ENCODE measurements at places on chromosomes 11 and 22. TPM values are rescaled to one million over a fixed set of nuclear protein-coding genes. Genes with fewer than 3 reads are reported as not detected.

Gene GATD1
- 20.3 TPM for total RNA-seq

Gene CYP2D6
- 0.33 TPM for total RNA-seq

Gene DCDC1
- total RNA-seq = 0.17 TPM

Gene C11orf86
- not detected for total RNA-seq

Gene CHRNA10
- 0.50 TPM for total RNA-seq

Data from fibroblast of lung (primary cell).